Activated T-helper 1 cell treated with Interleukin-2 at 50 U/mL for 16 hours (primary cell): ENCODE measurements at places on chromosomes 1 and 21.

DNA sequence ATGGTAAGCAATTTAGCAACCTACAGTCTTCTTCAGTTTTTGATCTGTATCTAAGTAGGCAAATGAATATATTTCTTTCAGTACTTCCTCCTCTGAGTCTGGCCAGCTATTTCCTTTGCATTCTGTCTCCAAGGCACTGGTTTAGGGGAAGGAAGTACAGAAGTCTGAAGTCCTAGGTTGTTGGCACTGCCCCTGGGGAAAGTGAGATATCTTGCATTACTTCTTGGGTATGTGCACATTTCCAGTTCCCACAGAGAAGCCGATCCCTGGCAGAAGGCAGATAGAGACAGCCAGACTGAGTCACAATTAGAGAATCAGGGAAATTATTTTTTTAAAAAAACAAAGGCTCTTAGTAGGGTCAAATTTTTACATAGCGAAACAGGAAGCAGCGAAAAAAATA lies 98.8 kb downstream of the RASAL2 start:
- DNase-seq: no peak

GRCh38 chr1:162919034-162919433 lies 58.1 kb upstream of the CCDC190 start:
- no peak for DNase-seq

DNA sequence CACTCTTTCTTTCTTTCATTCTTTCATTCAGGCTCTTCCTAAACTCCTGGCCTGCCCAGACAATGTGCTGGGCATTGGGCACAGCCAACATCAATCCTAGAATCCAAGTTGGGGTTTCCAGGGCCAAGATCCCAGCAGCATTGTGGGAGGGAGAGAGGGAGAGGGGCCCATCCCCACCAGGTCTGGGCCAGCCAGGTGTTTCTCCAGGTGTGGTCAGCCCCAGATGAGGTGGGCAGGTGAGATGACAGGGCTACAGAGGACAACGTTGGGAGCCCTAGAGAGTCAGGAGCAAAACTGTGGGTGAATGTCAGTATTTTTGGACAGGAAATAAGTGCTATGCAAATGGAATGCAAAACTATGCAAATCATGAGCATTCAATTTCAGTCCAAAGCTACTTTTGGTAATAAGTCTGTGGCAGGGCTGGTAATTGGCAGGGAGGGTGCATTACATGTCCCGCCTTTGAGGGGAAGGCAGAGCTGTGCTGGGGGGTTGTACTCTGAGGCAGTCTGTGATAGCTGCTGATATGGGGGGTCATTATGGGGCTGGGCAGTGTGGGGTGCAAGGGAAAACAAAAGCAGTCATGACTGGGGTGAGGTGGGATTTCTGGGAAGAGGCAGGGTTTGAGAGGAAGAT lies 139.9 kb upstream of the IGSF21 start:
- DNase-seq: no peak

DNA sequence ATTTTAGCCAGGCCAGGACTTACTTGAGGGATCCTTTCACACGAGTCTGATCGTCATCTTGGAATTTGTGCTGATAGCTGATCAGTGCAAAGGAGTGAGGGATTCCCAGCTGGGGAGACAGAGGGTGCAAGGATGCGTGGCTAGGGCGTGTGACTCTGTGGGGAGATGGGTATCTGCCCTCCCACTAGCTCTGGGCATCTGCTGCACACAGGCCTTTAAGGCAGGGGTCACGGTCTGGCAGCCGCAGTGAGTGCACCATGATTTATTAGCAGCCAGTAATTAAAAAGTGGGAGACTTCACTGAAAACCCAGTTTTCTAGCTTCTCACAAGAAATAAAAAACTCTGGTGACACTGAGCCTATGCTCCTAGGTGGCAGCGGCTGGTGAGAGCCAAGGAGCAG lies 20.4 kb downstream of the THAP3 start:
- DNase-seq: no peak

DNA sequence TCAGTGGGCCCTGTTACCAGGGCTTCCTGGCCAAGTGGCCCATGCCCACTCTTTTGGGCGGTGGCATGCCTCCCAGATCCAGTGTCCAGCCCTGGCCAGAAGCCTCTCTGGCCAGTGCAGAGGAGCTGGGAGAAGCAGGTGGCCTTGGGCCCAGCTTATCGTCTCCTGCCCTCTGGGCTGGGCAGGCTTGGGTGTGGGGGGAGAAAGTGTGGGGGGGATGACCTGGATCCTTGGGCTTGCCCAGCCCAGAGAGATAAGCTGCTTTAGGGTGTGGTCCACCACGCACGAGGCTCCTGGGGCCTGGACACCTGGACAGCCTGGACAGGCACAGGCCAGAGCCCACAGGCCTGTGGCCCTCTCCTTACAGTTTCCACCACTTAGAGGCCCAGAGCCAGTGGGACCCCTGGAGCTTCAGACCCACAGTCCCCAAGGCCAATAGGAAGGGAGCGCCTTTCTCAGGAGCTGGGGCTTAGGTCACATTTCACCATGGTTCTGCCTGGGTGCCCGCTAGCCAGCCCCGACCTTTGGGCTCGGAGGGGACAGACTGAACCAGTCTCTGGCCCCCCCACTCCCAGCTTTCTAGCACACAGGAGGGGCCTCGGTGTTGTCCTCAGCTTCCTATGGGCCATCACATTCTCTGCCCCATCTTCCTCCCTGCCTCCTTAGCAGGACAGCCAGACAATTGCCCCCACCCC lies 1.8 kb downstream of the ESPN start:
- DNase-seq: no peak

- no peak for DNase-seq
Measured at GRCh38 chr21:43749651-43750262, 26.4 kb downstream of the CSTB start.

- DNase-seq: no peak
Measured at GRCh38 chr1:35390600-35391494, 122.3 kb downstream of the ZMYM4 start.

- no peak for DNase-seq
Measured at GRCh38 chr1:12165342-12165741, 1.4 kb upstream of the TNFRSF1B start.

DNA sequence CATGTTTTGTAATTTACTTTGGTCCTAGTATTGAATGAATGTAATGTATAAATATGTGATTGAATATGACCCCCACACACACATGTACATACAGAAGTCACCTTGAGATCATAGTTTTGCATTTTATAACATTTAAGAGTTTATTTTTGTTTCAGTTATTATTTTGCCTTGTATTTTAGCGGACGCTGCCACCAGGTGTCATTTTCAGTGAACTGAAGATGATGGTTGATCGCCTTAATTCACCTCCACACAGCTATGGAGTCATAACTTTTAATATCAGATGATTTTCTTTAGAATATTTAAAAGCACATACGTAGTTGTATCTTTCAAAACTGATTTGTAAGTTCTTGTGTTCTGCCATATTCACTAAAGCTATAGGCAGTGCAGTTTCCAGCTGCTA lies 130.4 kb downstream of the DYRK1A start:
- DNase-seq: no peak

- DNase-seq: no peak
Measured at GRCh38 chr1:14366091-14367018, 232.1 kb upstream of the KAZN start.

DNA sequence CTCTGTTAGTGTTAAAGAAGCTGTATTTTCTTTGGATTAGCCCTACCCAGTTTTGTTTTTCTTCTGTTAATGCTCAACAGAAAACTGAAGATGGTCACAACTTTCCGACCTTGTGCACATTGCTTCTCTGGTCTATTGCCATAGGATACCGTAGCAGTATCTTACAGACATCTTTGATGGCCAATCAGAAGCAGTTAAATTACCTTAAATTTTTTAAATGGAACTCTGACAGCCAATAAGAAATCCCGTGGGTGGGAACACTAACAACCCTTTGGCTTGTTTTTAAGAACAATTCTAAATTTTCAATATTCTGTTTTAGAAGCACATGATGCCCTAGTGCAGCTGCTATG lies 17.2 kb downstream of the NFYC start:
- no peak for DNase-seq

DNA sequence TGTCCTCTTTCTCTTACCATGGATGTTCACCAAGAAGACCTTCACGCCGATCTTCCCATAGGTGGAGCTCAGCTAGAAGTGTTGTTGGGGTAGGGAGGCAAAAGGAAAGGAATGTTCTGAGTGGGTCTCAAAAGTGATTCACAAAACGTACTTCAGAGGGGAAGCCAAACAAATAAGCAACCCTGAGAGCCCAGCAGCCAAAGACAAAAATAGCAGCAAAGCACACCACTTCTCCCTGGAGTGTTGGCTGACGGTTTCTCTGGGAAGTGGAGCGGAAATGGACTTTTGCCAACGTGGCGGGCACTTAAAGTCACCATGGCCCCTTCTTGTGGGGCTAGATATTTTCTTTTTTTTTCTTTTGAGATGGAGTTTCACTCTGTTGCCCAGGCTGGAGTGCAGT lies 23.1 kb downstream of the SLC26A9 start:
- DNase-seq: no peak

DNA sequence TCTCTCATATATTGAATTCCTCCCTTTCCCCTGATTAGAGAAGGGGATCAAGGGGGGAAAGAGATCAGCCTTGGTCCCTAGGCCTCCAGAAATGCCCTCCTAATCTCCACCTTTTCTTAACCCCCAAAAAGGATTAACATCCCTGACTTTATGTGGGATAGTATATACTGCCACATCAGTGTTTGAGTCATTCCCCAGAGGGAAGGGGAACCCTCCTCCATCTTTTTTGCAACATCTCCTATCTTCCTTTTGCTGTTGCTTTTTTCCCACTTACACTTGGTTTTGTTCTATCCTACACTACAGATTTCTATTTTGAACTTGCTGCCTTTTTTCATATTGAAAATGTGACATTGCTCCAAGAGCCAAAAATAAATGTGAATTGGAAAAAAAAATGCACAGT lies 65.4 kb upstream of the PODN start:
- no peak for DNase-seq

GRCh38 chr1:25873120-25873519 lies 2.4 kb downstream of the PAQR7 start:
- DNase-seq: no peak

DNA sequence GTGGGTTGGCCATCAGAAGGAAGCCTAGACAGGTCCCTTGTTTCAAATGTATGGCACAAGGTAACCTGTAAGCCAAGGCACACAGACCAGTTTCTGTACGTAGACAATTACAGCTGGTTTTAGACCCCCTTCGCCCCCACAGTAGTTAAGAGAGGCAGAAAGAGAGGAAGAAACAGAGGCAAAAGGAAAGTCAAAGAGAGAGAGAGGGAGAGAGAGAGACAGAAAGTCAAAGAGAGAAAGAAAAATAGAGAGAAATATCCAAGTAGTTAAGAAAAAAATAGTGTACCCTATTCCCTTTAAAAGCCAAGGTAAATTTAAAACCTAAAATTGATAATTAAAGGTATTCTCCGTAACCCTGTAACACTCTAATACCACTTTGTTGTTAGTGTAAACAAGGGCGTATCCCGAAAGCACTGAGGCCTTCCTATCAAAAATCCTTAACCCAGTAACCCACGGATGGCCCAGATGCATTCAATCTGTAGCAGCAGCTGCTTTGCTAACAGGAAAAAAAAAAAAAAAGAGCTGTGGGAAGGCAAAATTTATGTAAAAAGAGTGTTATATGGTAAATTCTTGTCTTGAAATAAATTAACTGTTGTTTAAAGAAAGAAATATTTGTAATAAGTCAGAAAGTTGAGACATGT lies 49.4 kb downstream of the ADCY10 start:
- DNase-seq: no peak

GRCh38 chr1:184085667-184086066 lies 34.1 kb downstream of the TSEN15 start:
- DNase-seq: no peak

- DNase-seq: no peak
Measured at GRCh38 chr1:72241397-72241796, 40.9 kb downstream of the NEGR1 start.

GRCh38 chr21:24824209-24824608 lies 783.1 kb downstream of the MRPL39 start:
- no peak for DNase-seq

DNA sequence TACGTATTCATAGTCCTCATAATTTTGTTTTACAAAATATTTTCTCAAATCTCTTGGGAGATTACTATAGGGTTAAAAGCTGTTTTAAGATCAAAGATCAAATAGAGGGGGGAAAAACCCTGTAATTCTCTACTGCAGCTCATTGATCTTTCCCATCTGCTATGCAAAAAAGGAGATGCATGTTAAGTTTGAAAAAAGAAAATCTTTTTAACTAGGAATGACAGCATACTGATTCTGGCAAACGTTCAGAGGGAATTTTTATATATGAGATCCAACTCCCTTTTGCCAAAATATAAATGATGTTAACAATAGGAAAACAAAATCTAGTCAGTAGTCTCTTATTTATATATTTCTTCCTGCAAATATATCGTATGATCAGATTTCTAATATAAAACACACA lies 69.1 kb downstream of the SMYD3 start:
- DNase-seq: no peak

GRCh38 chr1:189117072-189117770 lies 1360.4 kb downstream of the BRINP3 start:
- no peak for DNase-seq

DNA sequence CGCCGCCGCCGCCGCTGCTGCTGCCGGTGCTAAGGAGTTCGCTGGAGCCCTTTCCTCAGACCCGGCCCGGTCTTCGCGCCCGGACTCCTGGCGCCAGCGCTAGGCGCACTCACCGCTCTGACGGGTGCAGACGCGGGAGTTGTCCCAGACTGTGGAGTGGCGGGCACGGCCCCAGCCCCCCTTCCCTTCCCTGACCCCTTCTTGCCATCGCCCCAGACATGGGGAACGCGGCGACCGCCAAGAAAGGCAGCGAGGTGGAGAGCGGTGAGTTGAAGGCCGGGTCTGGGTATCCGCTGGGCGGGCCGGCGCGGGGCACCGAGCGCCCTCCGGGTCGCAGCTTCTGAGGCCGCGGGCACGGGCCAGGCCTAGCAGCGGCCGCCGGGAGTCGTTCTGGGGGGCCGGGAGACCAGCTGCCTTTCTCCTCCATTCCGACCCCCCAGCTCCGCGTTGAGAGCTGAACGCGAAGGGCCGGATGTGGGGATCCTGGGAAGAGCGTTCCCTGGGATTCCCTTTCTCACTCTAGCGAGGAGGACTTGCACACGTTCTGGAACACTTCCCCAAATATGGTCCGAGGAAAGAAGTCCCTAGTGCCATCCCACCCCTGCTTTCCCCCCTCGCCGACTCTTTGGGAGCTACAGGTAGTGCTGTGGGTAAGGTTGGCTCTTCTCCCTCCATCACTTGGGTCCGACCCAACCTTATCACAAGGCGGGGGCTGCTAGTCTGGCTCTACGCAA lies 65.8 kb upstream of the PRKACB start:
- DNase-seq: peak; percentile 1

DNA sequence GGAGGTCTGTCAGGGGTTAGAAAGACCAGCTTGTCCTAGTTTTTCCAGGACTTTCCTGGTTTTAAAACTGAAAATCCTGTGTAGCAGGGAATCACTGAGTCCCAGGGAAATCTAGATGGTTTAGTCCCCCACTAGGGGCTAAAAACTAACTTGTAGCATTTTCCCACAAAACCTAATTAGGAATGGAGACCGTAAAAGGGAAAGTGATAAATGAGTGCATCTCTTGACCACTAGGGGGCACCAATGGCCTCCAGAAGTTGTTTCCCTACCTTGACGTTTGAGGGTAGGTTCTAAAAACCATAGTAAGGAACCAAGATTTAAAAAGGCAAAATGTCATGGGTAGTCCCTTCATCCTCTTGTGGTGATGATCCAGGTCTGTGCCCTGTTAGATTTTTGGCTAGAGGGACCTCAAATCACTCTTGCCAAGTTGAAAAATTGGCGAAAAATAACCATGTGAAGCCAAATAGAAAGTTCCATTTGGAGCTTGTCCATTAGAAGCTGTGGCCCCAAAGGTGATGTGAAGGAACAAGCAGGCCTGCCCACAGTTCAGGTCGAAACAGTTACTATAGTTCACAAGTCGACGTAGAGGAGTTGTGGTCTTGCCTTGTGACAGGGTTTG lies 24.5 kb downstream of the CLIC6 start:
- no peak for DNase-seq
